Thymus (tissue), 14 donors: ENCODE measurements at places on chromosomes 7 and 10. TPM values are rescaled to one million over a fixed set of nuclear protein-coding genes. Genes with fewer than 3 reads are reported as not detected.

DNA sequence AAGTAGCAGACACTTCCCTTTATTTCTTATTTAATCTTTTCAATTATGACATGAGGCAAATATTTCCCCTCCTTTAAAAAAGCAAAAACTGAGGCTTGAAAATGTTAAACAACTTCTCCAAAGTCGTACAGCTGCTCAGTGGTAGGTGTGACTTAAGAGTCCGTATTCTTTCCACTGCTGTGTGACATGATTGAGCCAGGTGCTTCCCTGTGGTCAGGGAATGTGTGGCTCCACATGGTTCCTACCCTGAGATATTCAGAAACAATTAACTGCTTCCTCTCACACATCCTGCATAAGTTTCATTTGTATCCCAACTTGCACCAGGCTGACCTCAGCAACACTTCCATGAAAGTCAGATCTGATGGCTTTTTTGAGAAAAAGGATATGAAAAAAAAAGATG, 13.6 kb downstream of the OPALIN start:
- H3K4me3 ChIP-seq: no peak overlapping the region
- DNase-seq: no peak
- H3K36me3 ChIP-seq: no peaks in the 10 kb centered on the region
- no peak overlapping the region for H3K27ac ChIP-seq
- H3K27me3 ChIP-seq: no peaks in the 10 kb centered on the region
- H3K4me1 ChIP-seq: no peaks in the 10 kb centered on the region

The ACTL6B gene
- 0.05 TPM for total RNA-seq

The IFIT1 gene
- total RNA-seq: 48.4 TPM

- H3K27ac ChIP-seq: no peak overlapping the region
- no peak for DNase-seq
- no peaks in the 10 kb centered on the region for H3K36me3 ChIP-seq
- no peaks in the 10 kb centered on the region for H3K27me3 ChIP-seq
- no peak overlapping the region for H3K4me3 ChIP-seq
- H3K4me1 ChIP-seq: no peaks in the 10 kb centered on the region
Observed at GRCh38 chr7:23165316-23165715, 16.5 kb upstream of the NUP42 start.

GRCh38 chr10:118995739-118996138, 33.8 kb upstream of the NANOS1 start:
- no peak overlapping the region for H3K27ac ChIP-seq
- H3K4me3 ChIP-seq: no peak overlapping the region
- H3K4me1 ChIP-seq: no peaks in the 10 kb centered on the region

- H3K27me3 ChIP-seq: no peaks in the 10 kb centered on the region
- no peak overlapping the region for H3K4me3 ChIP-seq
- H3K36me3 ChIP-seq: no peaks in the 10 kb centered on the region
- no peak for DNase-seq
- no peak overlapping the region for H3K27ac ChIP-seq
Observed at GRCh38 chr7:110375068-110375467, 715.9 kb upstream of the LRRN3 start.

The VAX1 gene
- not detected for total RNA-seq

The PON3 gene
- total RNA-seq: 3.2 TPM

- H3K27me3 ChIP-seq: no peaks in the 10 kb centered on the region
- H3K4me3 ChIP-seq: no peak overlapping the region
- DNase-seq: no peak
- H3K4me1 ChIP-seq: peaks cover 34% of the 10 kb centered on the region
- H3K36me3 ChIP-seq: no peaks in the 10 kb centered on the region
- no peak overlapping the region for H3K27ac ChIP-seq
Observed at GRCh38 chr7:111012149-111012548, 78.8 kb upstream of the LRRN3 start.

GRCh38 chr10:91864744-91865143, 44.5 kb downstream of the FGFBP3 start:
- H3K27me3 ChIP-seq: no peaks in the 10 kb centered on the region
- H3K4me1 ChIP-seq: no peaks in the 10 kb centered on the region
- no peak overlapping the region for H3K4me3 ChIP-seq
- peaks cover 48% of the 10 kb centered on the region for H3K36me3 ChIP-seq
- H3K27ac ChIP-seq: no peak overlapping the region

DNA sequence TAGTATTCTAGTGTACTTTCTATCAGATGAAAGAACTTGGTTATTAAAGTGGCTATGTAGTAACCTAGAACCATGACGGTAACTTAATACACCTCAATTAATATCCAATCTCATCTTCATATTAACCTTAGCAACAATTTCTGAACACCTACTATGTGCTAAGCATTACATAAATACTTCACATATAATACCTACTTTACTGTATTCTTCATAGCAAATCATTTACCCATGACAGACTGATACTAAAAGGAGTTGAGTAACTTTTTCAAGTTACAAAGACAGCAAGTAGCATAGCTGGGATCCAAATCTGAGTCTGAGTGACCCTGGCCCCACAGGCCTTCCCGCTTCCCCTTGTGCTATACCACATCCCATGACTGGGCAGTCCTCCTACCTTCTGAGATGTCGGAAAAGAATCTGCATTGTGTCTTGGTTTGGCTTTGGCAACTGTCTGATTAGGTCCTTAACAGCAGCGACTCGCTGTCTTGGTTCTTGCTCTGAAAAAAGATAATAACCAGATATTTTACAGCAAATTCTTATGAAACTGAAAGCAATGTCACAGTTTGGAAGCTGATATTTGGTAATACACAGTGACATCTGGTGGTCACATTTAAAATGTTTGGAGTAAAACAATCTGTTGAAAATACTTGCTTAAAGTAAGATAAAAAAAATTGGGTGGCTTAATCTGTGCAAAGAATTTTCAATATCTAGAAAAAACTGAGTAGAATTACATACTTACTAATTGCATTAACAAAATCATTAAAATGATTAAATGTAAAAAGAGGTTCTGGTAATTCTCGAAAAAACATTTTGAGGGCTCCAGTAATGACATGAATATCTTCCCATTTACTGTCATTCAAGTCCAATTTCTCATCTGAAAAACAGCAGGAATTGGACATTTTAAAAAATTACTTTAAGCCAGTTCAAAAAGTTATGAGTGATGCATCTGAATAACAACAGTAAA, 120.1 kb downstream of the ARHGAP12 start:
- DNase-seq: peak; percentile 42
- no peak overlapping the region for H3K4me3 ChIP-seq
- H3K27me3 ChIP-seq: no peaks in the 10 kb centered on the region
- peak overlapping the region; percentile 68 for H3K27ac ChIP-seq
- H3K36me3 ChIP-seq: no peaks in the 10 kb centered on the region
- H3K4me1 ChIP-seq: no peaks in the 10 kb centered on the region

- no peak overlapping the region for H3K27ac ChIP-seq
- H3K4me3 ChIP-seq: no peak overlapping the region
- H3K4me1 ChIP-seq: no peaks in the 10 kb centered on the region
- no peak for DNase-seq
Observed at GRCh38 chr7:19520392-19520791, 188.4 kb downstream of the POLR1F start.

- H3K27ac ChIP-seq: no peak overlapping the region
- no peaks in the 10 kb centered on the region for H3K4me1 ChIP-seq
- no peak for DNase-seq
- H3K27me3 ChIP-seq: no peaks in the 10 kb centered on the region
Observed at GRCh38 chr7:153530441-153530840, 521.8 kb upstream of the DPP6 start.

The RSPH10B gene
- total RNA-seq: not detected

DNA sequence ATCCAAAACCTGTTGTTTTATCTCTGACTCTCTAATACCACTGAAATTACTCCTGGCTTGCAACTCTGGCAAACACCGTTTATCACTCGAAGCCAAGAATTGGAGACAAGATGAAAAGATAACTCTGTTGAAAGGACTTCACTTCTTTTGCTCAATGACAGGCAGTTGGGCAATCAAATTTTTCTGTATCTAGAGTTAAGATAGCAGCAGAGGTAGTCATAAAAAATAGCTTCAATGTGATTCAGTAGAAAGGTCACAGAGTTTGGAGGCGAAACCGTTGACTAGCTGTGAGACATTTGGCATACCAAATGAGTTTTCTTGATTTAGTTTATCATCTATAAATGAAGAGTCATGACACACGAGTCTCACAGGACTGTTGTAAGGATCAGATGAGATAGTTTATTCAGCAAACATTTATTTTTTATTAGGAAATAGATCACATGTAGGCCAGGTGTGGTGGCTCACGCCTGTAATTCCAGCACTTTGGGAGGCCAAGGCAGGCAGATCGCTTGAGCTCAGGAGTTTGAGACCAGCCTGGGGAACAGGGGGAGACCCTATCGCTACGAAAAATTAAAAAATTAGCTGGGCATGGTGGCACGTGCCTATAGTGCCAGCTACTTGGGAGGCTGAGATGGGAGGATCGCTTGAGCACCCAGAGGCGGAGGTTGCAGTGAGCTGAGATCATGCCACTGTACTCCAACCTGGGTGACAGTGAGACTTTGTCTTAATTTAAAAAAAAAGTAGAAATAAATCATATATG, 23.6 kb downstream of the AKR1B1 start:
- H3K4me3 ChIP-seq: no peak overlapping the region
- peaks cover 3% of the 10 kb centered on the region for H3K36me3 ChIP-seq

- no peak overlapping the region for H3K4me3 ChIP-seq
- no peak for DNase-seq
- H3K27ac ChIP-seq: no peak overlapping the region
- no peaks in the 10 kb centered on the region for H3K36me3 ChIP-seq
Observed at GRCh38 chr7:107878636-107879035, 12.3 kb upstream of the DLD start.

The LRRD1 gene
- 0.05 TPM for total RNA-seq

- DNase-seq: no peak
- H3K36me3 ChIP-seq: no peaks in the 10 kb centered on the region
- no peak overlapping the region for H3K27ac ChIP-seq
Observed at GRCh38 chr7:128247640-128248194, 6.6 kb downstream of the LEP start.

The TNPO3 gene
- 30.7 TPM for total RNA-seq

The HEPACAM2 gene
- total RNA-seq: 0.24 TPM

- DNase-seq: no peak
- H3K36me3 ChIP-seq: no peaks in the 10 kb centered on the region
- H3K27ac ChIP-seq: no peak overlapping the region
Observed at GRCh38 chr10:44132361-44133289, 252.3 kb downstream of the CXCL12 start.

The SPDYE2 gene
- total RNA-seq: 0.05 TPM
